KG1 (cell line): ENCODE measurements at places on chromosomes 4 and X.
A peak's percentile ranks its signal among the peaks of the same experiment; 100 is the strongest.

- DNase-seq = peak; percentile 40
These were observed 31.5 kb downstream of the NOP14 start for GRCh38 chr4:2931512-2932301.

DNA sequence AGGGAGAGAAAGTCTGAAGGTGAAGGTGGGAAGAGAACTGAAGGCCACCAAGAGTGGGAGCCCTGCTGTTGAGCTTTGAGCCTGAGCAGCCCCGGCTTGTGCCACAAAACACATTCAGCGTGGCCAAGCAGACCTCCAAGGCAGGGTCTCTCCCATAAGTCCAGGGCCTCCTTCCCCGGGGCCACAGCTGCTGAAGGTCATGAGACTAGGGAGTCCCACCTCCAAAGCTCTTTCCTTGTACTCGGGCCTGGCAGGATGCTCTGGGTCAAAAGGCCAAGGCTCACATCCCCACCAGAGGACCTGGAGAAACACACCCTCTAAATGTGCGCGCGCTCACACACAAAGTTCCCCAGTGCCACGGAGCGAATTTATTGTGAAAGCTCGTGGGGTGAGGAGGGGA lies 3.5 kb upstream of the ARHGAP4 start:
- DNase-seq = no peak

- DNase-seq = no peak
These were observed 20.0 kb downstream of the ZNF330 start for GRCh38 chr4:141240671-141241070.

- no peak for DNase-seq
These were observed 8.0 kb downstream of the PPARGC1A start for GRCh38 chr4:23881674-23882337.

- DNase-seq = no peak
These were observed 34.3 kb downstream of the MECP2 start for GRCh38 chrX:154063234-154063633.

DNA sequence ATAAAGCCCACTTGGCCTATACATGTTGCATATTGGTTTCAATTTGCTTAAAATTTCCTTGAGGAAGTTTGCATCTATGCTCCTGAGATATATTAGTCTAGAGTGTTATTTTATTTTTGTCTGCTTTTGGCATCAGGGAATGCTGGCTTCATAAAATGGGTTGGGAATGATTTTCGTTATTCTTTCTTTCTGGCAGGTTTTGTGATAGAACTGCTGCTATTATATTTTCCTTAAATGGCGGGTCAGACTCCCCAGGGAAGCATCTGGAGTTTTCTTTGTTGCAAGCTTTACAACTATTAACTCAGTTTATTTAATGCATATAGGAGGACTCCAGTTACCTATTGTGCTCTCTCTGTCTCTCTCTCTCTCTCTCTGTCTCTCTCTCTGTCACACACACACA lies 82.0 kb upstream of the WDR17 start:
- no peak for DNase-seq

- DNase-seq = no peak
These were observed 317.5 kb downstream of the RAPGEF2 start for GRCh38 chr4:159420162-159421057.

- no peak for DNase-seq
These were observed 1453.4 kb downstream of the STIM2 start for GRCh38 chr4:28313729-28314713.

- DNase-seq = no peak
These were observed 12.1 kb downstream of the PCGF3 start for GRCh38 chr4:717601-718320.

DNA sequence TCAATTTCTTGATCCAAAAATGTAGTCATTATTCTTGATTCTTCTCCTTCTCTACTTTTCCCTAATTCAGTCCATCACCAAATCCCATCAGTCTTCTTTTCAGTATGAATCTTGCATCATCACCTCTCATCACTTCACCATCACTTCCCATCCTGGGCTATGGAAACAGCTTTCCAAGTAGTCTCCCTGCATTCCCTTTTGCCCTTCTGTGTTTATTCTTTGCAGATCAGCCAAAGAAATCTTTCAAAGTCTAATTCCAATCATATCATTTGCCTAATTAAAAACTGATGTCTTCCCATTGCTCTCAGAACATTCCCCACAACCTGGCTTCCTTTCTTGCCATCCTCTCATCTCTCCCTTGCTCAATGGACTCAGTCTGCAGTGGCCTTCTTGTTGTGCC lies 201.7 kb upstream of the ADAMTS3 start:
- no peak for DNase-seq

- DNase-seq = no peak
These were observed 13.7 kb downstream of the TEC start for GRCh38 chr4:48255959-48256342.

DNA sequence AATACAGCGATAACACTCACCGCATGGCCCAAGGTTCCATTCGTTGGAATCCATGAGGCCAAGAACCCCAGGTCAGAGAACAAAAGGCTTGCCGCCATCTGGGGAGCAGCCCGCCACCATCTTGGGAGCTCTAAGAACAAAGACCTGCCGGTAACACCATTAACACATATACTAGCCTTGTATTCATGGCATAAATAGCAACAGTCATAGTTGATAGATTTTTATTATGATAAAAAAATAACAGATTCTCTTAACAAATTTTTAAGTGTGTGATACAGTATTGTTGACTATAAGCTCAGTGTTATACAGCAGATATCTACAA lies 309.4 kb downstream of the GLUD2 start:
- DNase-seq = no peak

- DNase-seq = no peak
These were observed 1.3 kb upstream of the EOLA2 start for GRCh38 chrX:149939655-149939904.

DNA sequence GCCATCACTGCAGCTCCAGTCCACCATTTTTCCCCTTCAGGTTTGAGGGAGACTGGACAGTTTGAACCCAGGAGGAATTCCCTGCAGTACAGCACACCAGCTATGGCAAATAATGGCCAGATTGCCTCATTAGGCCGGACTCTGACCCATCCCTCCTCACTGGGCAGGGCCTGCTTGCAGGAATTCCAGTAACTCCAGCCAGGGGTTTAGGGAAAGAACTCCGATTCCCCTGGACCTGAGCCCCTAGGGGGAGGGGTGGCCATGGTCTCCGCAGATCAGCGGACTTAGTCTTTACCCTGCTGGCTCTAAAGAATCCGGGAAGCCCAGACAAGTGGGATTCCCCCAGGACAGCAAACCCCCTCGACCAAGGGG lies 342.8 kb downstream of the DMD start:
- DNase-seq = no peak

DNA sequence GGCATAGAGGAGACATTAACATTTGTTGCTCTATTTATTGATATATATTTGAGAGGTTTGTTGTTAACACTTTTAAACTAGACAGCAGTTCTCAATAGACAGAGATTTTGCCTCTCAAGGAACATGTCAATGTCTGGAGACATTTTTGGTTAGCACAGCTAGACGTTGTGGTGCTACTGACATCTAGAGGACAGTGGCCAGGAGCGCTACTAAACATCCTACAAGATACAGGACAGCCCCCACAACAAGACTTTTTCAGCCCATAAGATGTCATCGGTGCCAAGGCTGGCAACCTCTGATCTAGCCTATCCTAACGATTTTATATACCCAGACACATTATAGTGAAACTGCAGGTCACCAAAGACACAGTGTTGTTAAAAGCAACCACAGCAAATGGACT lies 18.4 kb upstream of the CTSO start:
- DNase-seq = no peak

DNA sequence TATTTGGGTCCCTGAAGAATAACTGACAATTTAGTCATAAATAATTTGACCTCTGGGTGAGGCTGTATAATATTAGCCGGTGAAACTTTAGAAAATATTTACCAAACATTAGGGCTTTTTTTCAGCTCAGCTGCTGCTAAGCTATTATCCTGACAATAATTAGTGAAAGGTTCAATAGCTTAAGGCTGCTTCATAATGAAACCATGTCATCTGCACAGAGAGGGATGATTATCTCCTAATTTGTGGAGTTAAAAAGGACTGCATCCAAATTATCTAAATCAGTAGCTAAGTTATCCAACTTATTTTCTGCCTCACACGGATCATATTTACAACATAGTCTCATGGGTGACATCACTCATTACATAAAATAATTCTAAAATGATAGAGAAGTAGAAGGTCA lies 1249.8 kb downstream of the RAPGEF2 start:
- DNase-seq = no peak

DNA sequence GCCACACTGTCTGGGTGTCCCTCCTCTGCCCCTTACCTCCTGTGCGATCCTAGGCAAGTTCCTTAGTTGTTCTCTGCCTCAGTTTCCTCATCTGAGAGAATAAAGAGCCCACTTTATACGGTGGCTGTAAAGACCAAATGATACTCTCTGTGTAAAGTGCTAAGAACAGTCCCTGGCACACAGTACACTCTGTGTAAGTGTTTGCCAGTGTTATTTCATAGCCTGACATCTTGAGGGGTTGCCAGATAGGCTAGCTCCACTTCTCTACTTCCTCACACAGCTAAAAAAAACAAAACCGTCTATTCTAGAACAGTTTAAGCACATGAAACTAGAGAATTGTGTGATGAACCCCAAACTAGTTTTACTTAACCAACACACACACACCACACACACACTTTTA lies 17.1 kb downstream of the SPON2 start:
- no peak for DNase-seq

DNA sequence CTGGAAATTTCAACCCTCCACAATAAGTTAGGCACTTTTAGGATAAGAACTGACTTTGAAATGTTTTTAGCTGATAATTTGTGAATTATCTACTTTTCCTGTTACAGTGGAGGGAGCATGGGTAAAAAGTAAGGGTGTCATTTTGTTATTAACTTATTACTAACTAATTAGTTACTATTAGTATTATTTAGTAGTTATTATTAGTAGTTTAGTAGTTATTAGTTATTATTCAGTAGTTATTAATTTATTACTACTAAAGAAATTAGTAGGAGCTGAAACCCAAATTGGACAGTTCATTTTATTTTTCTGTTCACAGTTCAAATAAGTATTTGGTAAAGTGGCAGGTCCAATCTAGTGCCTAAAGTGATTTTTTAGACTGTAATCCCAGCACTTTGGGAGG lies 5.4 kb downstream of the ADH1A start:
- no peak for DNase-seq

DNA sequence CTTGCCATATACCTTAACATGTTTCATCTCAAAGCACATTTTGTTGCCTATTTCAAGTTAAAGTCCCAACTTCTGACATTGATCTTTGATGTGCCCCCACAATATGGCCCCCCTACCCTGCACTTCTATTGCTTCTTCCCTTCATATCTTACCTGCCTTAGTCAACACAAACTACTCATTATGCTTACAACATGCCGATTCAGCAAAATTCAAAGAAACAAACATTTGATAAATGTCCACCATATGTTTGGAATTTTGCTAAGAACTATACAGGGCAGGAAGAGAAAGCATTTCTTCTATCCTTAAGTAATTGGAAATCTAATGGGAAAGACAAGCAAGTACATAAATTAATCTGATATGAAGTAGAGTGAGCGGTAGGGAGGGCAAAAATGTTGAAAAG lies 25.6 kb downstream of the NAA11 start:
- no peak for DNase-seq

DNA sequence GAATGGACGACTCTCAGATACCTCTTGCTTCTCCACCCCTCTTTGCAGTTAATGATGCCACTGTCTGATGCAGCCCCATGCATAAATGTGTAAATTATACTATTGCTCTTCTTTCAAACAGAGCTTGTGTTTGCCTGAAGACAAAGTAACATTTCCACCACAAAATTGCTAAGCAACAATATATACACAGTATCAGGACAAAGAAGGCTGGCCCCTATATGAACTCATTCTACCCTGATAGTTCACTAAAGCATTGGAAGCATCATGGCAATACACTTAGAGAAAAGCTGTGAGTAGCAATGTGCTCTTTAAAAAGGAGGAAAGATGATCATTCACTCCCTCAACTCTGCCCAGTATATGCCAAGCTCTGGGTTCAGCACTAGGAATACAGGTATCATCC lies 427.0 kb upstream of the CPEB2 start:
- no peak for DNase-seq

- DNase-seq = no peak
These were observed 123.4 kb upstream of the PACRGL start for GRCh38 chr4:20576861-20577260.

DNA sequence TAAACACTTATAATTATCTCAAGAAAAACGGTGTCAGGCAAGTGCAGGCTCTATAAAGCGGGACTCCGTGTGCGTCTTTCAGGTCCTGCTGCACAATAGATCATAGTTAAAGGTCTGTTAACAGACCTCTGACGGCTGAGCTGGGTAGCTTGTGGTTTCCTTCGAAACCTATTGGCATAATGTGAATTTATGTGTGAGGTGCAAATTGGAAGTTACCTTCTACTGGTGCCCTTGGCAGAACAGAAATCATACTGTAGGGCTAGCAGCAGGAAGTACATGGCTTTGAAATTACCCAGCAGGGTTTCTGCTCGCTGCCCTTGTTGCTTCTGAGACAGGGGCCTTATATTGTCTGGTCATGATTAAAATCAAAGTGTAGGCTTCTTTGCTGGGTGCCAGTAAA lies 216.4 kb upstream of the HAND2 start:
- no peak for DNase-seq

DNA sequence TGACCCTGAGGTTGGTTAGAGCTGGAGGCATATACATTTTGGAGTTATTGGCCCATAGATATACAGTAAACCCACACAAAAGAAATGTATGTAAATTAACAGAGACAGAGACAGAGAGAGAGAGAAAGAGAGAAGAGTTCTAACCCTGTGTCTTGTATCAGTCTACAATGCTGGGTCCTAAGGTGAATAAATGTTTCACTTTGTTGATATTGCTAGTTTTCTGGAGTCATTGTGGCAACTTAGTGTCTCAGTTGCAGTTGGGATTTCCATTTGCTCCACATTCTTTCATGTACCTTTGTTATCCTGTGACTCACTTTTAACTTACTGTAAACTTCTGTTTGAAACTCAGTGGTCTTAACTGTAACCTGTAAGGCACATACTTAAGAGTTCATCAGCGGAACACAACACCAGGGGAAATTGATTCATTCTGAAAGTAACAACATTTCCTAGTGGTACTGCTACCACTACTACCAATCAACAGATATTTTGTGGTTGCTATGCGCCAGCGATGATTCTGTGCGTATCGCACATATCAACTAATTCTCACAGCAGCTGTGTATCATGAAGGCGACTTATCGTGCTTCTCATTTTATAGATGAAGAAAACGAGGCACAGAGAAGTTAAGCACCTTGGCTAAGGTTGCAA lies 38.5 kb upstream of the ETDA start:
- no peak for DNase-seq

- DNase-seq = no peak
These were observed 330.7 kb downstream of the PTTG2 start for GRCh38 chr4:38290914-38291313.

GRCh38 chr4:139523076-139523475 lies 32.9 kb downstream of the SETD7 start:
- no peak for DNase-seq

- DNase-seq = no peak
These were observed 1.1 kb downstream of the SLC25A6 start for GRCh38 chrX:1390621-1391369.

DNA sequence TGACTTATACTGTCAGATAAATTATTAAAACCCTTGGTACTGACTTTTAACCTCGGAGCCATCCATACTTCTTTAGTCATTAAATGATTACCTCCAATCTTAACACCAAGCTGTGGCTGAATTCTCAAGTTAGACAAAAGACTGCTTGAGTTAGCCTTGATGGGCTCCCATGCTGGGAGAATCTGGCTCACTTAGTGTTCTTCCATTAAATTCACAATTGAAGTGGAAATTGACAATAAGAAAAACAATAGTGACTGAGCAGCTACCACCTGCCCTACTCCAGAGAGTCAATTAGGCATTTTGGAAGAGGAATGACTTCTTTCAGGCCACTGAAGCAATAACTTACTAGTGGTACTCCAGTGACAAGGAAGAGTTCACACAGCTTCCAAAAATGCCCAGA lies 503.0 kb upstream of the CPXCR1 start:
- no peak for DNase-seq
